ENCODE measurements at places on chromosomes 7 and 10.

DNA sequence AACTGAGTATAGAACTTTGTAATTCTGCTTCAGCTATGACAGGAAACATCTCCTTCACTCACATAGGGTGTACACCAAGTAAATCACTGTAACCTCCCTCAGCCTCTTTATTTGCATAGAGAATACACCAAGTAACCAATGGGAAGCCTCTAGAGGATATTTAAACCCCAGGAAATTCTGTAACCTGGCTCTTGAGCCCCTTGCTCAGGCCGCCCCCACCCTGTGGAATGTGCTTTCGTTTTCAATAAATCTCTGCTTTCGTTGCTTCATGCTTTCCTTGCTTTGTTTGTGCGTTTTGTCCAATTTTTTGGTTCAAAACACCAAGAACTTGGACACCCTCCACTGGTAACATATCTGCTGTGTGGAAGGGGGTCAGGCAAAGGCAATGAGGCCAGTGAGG lies 60.2 kb downstream of the CLRN3 start:
- H3K4me3 ChIP-seq, result peak overlapping the region; percentile 21
- DNase-seq, result peak; percentile 24
- H3K27ac ChIP-seq, result no peak overlapping the region
- H3K27me3 ChIP-seq, result no peaks in the 10 kb centered on the region

DNA sequence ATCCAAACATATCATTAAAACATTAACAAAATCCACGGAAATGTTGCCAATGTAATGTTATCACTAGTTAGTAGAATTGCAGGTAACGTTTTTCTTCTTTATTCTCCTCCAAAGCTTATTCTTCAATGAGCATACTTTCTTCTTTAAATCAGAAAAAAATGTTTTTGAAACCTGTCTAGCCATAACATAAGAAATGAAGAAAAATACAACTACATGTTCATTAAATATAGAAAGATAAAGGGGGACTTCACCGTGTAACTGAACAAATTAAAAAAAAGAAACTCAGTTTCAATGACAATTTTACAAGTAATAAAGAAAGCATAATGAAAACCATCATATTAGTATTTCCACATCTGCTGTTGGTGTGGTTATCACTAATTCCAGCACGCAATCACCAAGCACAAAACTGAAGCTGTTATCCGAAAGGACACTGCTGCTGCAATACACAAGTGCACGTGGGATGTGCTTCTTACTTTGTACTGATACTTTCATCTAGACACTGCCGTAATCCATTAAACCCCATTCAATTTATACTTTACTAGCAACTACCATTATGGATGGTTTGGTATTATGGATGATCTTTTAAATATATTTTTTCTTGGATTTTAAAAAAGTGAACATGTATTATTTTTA lies 9.6 kb downstream of the ESYT2 start:
- no peak overlapping the region for H3K4me3 ChIP-seq
- no peaks in the 10 kb centered on the region for H3K27me3 ChIP-seq
- peaks cover 11% of the 10 kb centered on the region for H3K4me1 ChIP-seq
- no peaks in the 10 kb centered on the region for H3K36me3 ChIP-seq
- no peak overlapping the region for H3K27ac ChIP-seq

DNA sequence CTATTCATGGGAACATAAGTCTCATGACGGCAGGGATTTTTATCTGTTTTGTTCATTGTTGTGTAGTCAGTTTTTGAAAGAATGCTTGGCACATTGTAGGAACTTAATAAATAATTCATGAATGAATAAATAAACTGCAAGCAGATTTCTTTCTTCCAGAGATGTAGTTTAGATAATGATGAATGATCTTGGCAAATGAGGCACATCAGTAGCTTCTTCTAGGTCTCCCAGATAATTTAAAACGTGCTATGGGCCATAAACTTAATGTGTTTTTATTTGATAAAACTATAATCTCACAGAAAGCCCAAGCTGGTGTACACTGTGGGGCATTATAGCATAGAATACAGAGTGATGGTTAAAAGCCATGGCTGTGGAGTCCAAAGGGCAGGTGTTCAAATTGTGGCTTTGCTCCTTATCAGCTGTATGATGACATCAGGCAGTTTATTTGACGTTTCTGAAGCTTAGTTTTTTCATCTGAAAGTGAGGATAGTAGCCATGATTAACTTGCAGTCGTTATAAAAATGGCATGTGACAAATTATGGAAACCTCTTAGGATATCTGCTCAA lies 3.5 kb downstream of the MGAM start:
- no peak overlapping the region for H3K4me3 ChIP-seq
- H3K4me1 ChIP-seq, result no peaks in the 10 kb centered on the region
- DNase-seq, result no peak

- H3K4me3 ChIP-seq, result peak overlapping the region; percentile 66
- H3K36me3 ChIP-seq, result no peaks in the 10 kb centered on the region
- peaks cover 5% of the 10 kb centered on the region for H3K4me1 ChIP-seq
- peaks cover 12% of the 10 kb centered on the region for H3K27me3 ChIP-seq
- DNase-seq, result peak; percentile 33
- H3K27ac ChIP-seq, result no peak overlapping the region
Measured at GRCh38 chr10:11610826-11611247, 613 bp downstream of the USP6NL start.

DNA sequence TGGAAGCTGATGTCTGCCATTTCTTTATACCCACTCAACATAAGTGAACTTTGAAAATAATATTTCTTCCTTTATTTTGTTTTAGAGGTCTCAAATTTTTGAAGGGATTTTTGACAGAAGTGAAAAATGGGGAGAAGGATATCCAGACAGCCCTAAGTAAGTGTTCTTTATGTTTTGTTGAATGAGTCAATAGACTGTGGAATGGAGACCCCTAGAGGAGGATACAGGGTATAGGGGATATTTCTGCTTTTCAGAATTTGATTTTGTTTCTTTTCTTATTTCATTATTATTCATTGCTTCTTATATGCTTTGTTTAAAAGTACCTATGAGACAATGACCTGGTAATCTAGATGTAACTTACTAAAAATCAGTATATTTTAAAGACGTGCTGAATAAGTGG lies 34.4 kb downstream of the PLEKHA8 start:
- H3K4me3 ChIP-seq, result no peak overlapping the region
- DNase-seq, result peak; percentile 30
- no peaks in the 10 kb centered on the region for H3K27me3 ChIP-seq
- no peaks in the 10 kb centered on the region for H3K36me3 ChIP-seq

- no peak for DNase-seq
- peaks cover 61% of the 10 kb centered on the region for H3K27me3 ChIP-seq
- H3K27ac ChIP-seq, result no peak overlapping the region
- H3K36me3 ChIP-seq, result no peaks in the 10 kb centered on the region
- no peak overlapping the region for H3K4me3 ChIP-seq
Measured at GRCh38 chr7:73876361-73876760, 15.4 kb downstream of the TMEM270 start.

DNA sequence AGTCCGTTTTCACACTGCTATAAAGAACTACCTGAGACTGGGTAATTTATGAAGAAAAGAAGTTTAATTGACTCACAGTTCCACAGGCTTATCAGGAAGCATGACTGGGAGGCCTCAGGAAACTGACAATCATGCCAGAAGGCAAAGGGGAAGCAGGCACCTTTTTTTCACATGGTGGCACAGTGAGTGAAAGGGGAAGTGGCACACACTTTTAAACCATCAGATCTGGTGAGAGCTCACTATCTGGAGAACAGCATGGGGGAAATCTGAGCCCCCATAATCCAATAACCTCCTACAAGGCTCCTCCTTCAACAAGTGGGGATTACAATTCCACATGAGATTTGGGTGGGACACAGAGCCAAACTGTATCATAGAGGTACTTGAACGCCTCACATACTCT lies 30.0 kb downstream of the AGR3 start:
- H3K27ac ChIP-seq, result no peak overlapping the region
- no peaks in the 10 kb centered on the region for H3K36me3 ChIP-seq
- H3K4me1 ChIP-seq, result no peaks in the 10 kb centered on the region
- no peaks in the 10 kb centered on the region for H3K27me3 ChIP-seq

DNA sequence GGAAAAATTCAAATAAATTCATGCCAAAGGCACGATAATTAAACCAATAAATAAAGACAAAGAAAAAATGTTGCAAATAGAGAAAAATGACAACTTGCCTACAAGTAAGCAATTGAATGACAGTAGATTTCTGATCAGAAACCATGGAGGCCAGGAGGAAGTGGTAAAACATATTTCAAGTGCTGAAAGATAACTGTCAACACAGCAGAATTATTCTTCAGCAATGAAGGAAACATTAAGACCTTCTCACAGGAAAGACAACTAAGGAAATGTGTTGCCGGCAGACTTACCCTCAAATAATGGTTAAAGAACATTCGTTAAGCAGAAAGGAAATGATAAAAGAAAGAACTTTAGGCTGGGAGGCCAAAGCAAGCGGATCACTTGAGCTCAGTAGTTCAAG lies 30.4 kb downstream of the RUNDC3B start:
- DNase-seq, result no peak
- no peak overlapping the region for H3K4me3 ChIP-seq
- H3K4me1 ChIP-seq, result no peaks in the 10 kb centered on the region
- no peaks in the 10 kb centered on the region for H3K27me3 ChIP-seq
- no peak overlapping the region for H3K27ac ChIP-seq

DNA sequence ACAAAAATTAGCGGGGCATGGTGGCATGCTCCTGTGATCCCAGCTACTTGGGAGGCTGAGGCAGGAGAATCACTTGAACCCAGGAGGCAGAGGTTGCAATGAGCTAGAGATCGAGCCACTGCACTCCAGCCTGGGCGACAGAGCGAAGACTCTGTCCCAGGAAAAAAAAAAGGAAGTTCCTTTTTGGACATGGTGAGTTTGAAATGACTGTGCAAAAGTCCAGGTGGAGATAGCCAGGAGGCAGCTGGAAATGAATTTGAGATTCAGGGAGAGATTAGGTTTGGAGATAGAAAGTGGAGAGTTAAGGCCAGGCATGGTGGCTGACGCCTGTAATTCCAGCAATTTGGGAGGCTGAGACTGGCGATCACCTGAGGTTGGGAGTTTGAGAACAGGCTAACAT lies 139.1 kb downstream of the MARCHF5 start:
- H3K4me1 ChIP-seq, result no peaks in the 10 kb centered on the region
- DNase-seq, result no peak
- no peak overlapping the region for H3K27ac ChIP-seq
- no peaks in the 10 kb centered on the region for H3K27me3 ChIP-seq

GRCh38 chr7:157022681-157023588 lies 12.5 kb upstream of the MNX1 start:
- no peak for DNase-seq
- no peaks in the 10 kb centered on the region for H3K4me1 ChIP-seq
- no peaks in the 10 kb centered on the region for H3K36me3 ChIP-seq

DNA sequence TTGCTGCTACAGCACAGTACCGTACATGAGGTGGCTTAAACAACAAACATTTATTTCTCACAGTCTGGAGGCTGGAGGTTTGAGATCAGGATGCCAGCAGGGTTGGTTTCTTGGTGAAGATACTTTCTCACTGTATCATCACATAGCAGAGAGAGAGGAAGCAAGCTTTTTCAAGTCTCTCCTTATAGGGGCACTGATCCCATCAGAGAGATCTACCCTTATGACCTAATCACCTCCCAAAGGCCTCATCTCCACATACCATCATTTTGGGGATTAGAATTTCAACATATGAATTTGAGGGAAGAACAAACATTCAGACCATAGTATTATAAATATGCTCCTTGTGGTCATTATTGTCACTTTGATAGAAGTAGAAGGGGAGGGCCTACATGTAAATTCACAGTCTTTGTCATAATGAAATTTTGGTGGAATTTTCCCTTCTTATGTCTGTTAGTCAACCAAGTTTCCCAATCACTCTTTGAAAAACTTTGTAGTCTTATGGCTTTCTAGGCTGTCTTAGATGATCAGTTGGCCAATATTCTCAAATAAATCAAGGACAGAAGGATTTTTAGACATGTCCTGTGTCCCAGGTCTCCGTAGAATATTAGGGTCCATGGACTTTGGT lies 606.2 kb downstream of the LRMDA start:
- H3K4me1 ChIP-seq, result no peaks in the 10 kb centered on the region
- H3K4me3 ChIP-seq, result no peak overlapping the region
- no peaks in the 10 kb centered on the region for H3K36me3 ChIP-seq
- DNase-seq, result no peak
- no peak overlapping the region for H3K27ac ChIP-seq

DNA sequence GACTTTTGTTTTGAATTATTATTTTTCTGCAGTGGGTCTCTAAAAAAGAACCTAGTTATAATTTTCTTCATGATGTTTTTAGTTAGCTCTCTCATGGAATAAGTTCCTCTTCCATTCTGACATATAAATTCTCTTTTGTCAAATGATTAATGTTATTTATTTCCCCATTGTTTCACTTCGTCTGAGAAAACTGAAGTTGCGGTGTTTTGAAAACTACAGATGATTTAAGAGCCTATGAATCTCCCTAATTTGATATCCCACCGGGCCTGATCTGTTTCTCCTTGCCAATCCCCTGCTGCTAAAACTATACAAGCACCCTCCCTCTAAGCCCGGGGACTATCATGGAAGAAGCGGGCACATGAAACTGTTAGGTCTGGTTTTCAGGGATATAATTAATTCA lies 41.4 kb downstream of the HTR7 start:
- DNase-seq, result no peak
- H3K27me3 ChIP-seq, result no peaks in the 10 kb centered on the region
- H3K36me3 ChIP-seq, result no peaks in the 10 kb centered on the region
- no peak overlapping the region for H3K4me3 ChIP-seq
- no peak overlapping the region for H3K27ac ChIP-seq

- no peaks in the 10 kb centered on the region for H3K36me3 ChIP-seq
- no peak overlapping the region for H3K4me3 ChIP-seq
- DNase-seq, result no peak
- no peak overlapping the region for H3K27ac ChIP-seq
Measured at GRCh38 chr10:538895-539294, 150.6 kb downstream of the DIP2C start.

- no peaks in the 10 kb centered on the region for H3K27me3 ChIP-seq
- no peak for DNase-seq
- no peak overlapping the region for H3K27ac ChIP-seq
Measured at GRCh38 chr10:92567952-92568600, 5.8 kb downstream of the IDE start.

DNA sequence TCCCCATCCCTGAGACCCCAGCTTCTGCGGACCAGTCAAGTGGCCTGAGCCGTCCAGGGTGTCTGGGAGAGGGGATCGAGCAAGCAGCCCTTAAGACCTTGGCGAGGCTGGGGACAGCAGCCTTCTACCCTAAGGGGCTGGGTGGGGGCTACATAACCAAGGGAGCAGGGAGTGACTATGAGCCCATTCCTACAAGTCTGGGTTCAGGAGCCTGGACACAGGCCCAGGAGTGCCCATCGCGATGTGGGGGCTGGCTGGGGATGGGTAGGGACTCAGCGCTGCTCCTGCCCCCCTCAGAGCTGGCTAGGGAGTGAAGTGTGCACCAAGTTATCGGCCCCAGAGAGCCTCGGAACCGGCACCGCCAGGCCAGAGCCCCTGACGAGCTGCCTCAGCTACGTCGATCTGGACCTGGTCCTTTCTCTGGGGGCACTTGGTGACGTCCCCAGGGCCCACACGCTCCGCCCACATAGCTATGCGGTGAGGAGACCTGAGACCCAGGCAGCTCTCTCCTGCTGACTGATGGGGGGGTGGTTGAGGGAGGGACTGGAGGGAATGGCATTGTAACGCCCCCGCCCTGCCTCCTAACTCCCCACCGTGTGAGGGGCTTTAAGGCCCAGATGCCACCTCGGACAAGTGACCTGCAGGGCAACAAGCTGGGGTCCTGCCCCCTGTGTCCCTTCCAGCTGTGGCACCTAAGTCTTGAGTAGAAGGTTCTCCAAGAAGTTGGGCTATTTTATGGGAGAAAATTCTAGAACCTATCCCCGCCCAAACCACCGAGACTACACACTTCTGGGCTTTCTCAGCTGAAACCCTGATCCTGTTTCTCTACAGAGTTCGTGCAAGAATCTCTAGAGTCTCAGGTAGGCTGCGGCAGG lies 2.5 kb downstream of the SAP25 start:
- H3K4me3 ChIP-seq, result no peak overlapping the region
- H3K27ac ChIP-seq, result no peak overlapping the region
- DNase-seq, result no peak
- no peaks in the 10 kb centered on the region for H3K36me3 ChIP-seq
- no peaks in the 10 kb centered on the region for H3K4me1 ChIP-seq

All from MM.1S (cell line).